ENCODE measurements at places on chromosomes 4 and X. TPM values are rescaled to one million over a fixed set of nuclear protein-coding genes. Genes with fewer than 3 reads are reported as not detected.

The PNMA6A gene
- polyA plus RNA-seq = 4.2 TPM

The LPAR4 gene
- polyA plus RNA-seq = not detected

The SLC9B1 gene
- polyA plus RNA-seq = 108 TPM

The KLKB1 gene
- polyA plus RNA-seq = 2.7 TPM

The RAB33A gene
- polyA plus RNA-seq = 1.3 TPM

The GLRA2 gene
- polyA plus RNA-seq = not detected

The MAGEA2 gene
- polyA plus RNA-seq = 6.2 TPM

The INTS6L gene
- 15.0 TPM for polyA plus RNA-seq

The SSX4 gene
- 5.3 TPM for polyA plus RNA-seq

The ARR3 gene
- polyA plus RNA-seq = not detected

The MAGIX gene
- 0.90 TPM for polyA plus RNA-seq

The CT45A2 gene
- 0.37 TPM for polyA plus RNA-seq

The MAPK10 gene
- polyA plus RNA-seq = 56.1 TPM

The DHRSX gene
- 15.3 TPM for polyA plus RNA-seq

The NPY2R gene
- 0.58 TPM for polyA plus RNA-seq

The GRPR gene
- 0.21 TPM for polyA plus RNA-seq

The DCUN1D4 gene
- 57.7 TPM for polyA plus RNA-seq

The NDST4 gene
- 0.41 TPM for polyA plus RNA-seq

The CFP gene
- polyA plus RNA-seq = 4.4 TPM

The CENPE gene
- 0.96 TPM for polyA plus RNA-seq

The NXF2B gene
- polyA plus RNA-seq = 6.3 TPM

The EMD gene
- 74.2 TPM for polyA plus RNA-seq

The LNX1 gene
- 8.3 TPM for polyA plus RNA-seq

The ACE2 gene
- 78.9 TPM for polyA plus RNA-seq

The SPACA5 gene
- 23.4 TPM for polyA plus RNA-seq

The TEX13B gene
- 0.34 TPM for polyA plus RNA-seq

The IGSF1 gene
- polyA plus RNA-seq = 46.3 TPM

The MND1 gene
- polyA plus RNA-seq = 17.5 TPM

The PRMT9 gene
- polyA plus RNA-seq = 27.5 TPM

The GPC3 gene
- polyA plus RNA-seq = 12.9 TPM

The PRKX gene
- 19.2 TPM for polyA plus RNA-seq

The DDIT4L gene
- polyA plus RNA-seq = 5.5 TPM

The F9 gene
- not detected for polyA plus RNA-seq

The CYSLTR1 gene
- polyA plus RNA-seq = 0.57 TPM

The GUCY1B1 gene
- 4.7 TPM for polyA plus RNA-seq

The GAGE1 gene
- 31.4 TPM for polyA plus RNA-seq

The RAB39B gene
- 1.8 TPM for polyA plus RNA-seq

The HERC5 gene
- polyA plus RNA-seq = 72.6 TPM

The CDS1 gene
- polyA plus RNA-seq = 13.5 TPM

The DMP1 gene
- polyA plus RNA-seq = 0.91 TPM

The CITED1 gene
- polyA plus RNA-seq = 323 TPM

The HAUS3 gene
- polyA plus RNA-seq = 13.8 TPM

The SMIM43 gene
- polyA plus RNA-seq = 0.30 TPM

The CYLC1 gene
- polyA plus RNA-seq = 5.8 TPM

The POLN gene
- polyA plus RNA-seq = 12.2 TPM

The RIBC1 gene
- 52.0 TPM for polyA plus RNA-seq

The MAGEA4 gene
- polyA plus RNA-seq = 52.3 TPM

The PNMA5 gene
- 15.8 TPM for polyA plus RNA-seq

The PHKA2 gene
- 42.4 TPM for polyA plus RNA-seq

The HPSE gene
- 2.0 TPM for polyA plus RNA-seq

The SH3D19 gene
- 40.6 TPM for polyA plus RNA-seq
